ENCODE measurements at places on chromosomes 7 and 10.

GRCh38 chr10:11131112-11131639 lies 113.5 kb downstream of the CELF2 start:
- no peak for DNase-seq

- DNase-seq, result no peak
Measured at GRCh38 chr10:70396140-70396539, 7.8 kb upstream of the EIF4EBP2 start.

GRCh38 chr7:98211221-98211675 lies at the start of gene BHLHA15:
Gene BHLHA15, plus strand, starts transcription at chr7:98211439. Its CDS starts 871 bp downstream, at chr7:98212310.
- no peak for DNase-seq

- no peak for DNase-seq
Measured at GRCh38 chr10:114009281-114009996, 34.2 kb upstream of the ADRB1 start.

DNA sequence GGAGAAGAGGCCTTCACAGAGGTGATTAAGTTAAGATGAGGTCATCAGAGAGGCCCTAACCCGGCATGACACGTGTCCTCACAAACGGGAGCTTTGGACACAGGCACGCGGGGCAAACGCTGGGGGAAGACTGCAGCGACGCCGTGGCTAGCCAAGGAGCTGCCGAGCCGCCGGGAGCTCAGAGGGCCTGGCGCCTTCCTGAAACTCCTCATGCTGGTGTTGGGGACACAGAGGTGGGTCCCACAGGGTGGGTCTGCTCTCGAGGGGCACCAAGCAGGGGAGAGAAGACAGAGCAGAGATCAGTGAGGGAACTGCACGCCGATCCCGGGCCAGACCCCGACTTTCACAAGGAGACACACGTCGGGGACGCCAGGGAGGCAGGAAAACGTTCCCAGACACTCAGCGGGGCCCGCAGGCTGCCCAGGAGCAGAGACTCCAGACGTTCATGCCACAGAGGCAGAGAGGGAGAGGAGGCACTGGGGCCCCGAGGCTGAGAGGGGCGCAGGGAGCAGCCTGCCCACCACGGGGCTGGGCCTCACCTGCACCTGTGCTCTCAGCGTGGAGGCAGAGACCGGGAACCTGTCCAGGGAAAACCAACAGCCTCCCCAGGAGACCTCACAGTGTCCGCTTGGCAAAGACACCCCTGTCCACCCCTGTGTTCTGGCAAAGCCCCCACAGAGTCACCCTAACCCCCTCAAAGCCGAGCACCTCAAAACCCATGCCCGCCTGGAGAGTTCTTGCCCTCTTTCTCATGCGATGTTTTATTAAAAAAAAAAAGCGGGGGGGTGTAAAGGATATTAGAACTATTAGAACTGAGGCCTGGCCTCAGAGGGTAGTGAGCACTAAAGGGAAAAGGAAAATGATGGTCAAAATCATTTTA lies 103.8 kb downstream of the PDGFA start:
- DNase-seq, result no peak

DNA sequence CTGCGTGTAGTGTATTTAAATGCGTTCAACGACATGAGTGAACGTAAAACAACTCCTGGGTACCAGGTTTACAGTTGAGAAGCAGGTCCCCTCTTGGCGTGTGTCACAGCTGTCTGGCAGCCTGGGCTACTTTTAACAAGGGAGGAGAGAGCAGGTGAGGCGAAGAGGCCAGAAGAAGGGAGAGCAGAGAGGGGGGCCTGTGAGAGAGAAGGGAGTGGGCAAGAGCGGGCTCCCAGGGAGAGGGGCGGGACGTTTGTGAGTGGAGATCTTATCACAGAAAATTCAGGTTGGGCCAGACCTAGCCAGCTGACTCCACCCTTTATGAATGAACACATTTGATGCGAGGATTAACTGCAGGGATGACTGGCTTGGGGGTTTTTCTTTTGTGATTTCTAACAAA lies 154.0 kb downstream of the CAMK1D start:
- peak; percentile 62 for DNase-seq

GRCh38 chr7:29291723-29292618 lies 97.4 kb downstream of the CHN2 start:
- peak; percentile 84 for DNase-seq

GRCh38 chr10:9211228-9211627 lies 1156.7 kb downstream of the GATA3 start:
- DNase-seq, result no peak

DNA sequence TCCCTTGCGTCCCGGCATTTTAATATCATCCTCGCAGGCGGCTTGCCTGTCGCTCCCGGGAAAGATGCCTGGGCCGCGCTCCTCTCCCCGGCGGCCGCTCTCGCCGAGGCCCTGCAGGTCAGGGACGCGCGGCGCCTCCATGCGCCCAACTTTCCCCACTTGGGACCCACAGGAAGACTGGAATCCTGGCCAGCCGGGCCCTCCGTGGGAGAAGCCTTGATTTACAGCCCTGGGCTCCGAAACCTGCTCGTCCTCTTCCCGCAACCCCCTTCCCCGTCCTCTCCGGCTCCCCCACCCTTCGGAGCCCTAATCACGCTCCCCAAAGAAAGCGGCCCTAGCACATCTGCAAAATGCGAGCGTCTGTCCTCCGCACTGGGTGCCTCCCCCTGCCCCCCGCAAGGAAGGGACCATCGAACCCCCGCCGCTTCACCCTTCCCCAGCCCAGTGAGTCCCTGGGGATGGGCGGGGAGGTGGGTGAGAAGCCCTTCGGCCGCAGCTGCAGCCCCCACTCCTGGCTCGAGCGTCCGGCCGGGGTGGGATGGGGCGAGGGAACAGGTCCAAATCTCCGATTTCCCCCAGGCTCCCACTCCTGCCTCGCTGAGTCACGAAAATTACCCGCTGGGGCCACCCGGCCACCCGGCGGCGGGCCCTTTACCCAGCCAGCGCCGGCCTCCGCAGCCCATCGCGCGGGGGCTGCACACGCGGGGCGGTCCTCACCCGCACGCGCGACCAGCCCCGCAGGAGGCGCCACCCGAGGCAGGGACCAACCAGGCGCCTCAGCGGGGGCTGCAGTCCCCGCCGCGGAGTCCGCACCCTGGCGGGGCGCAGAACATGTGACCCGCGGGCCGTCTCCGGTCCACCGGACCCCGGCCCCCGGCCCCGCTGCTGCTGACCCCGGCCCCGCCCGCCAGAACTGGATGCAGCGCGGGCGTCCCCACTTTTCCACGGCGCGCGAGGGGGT lies 695 bp downstream of the HSPA12A start:
- DNase-seq, result no peak

GRCh38 chr10:97291357-97292096 lies 910 bp downstream of the ARHGAP19 start:
- DNase-seq, result peak; percentile 35

GRCh38 chr7:105021352-105021751 lies 7.3 kb downstream of the KMT2E start:
- DNase-seq, result no peak

DNA sequence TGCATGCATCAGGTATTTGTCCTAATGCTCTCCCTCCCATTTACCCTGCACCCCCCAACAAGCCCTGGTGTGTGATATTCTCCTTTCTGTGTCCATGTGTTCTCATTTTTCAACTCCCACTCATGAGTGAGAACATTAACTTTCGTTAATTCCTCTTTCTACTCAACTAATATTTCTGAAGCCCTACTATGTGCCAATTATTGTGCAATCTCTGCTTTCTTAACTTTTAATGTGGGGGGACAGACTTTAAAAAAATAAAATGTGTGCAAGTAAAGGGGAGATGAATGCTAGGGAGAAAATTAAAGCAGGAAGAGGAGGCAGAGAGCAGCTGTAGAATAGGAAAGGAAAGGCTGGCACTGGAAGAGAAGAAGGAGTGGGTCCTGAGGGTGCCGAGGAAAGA lies 954.0 kb upstream of the C7orf33 start:
- no peak for DNase-seq

- peak; percentile 16 for DNase-seq
Measured at GRCh38 chr7:123624527-123625183, 23.0 kb downstream of the ASB15 start.

DNA sequence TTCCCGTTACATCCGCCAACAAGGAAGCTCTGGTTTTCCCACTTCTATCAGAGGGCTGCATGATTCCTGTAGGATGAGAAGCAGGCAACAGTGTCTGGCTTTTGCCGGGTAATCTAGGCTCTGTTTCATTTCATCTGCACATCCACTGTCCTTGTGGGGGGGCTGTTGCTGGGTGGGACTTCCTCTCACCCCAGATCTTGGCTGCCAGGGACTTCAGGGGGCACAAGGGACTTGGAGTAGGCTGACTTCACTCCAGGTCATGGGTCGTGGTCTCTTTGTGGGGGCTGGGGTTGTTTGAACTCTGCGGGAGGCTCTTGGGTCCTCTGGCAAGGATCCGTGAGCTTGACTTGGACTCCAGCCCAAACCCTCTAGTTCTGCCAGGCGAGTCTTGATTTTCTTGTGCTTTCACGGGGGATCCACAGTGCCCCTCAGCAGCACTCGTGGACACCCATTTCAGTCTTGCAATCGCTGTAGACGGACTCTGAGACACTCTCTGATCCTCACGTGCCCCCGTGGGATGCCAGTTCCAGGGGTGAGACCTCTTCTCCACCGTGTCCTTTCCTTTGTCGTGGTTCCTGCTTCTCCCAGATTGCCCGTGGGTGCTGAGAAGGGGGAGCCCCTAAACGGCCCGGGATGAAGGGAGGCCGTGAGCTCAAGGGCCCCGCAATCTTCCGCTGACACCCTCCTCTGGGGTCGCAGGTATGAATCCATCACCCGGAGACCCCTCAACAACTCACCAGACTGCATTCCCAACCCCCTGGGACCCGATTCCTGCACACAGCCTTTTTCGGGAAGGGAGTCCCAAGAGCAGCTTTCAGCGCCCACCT lies 21.4 kb upstream of the ZNF273 start:
- DNase-seq, result no peak

DNA sequence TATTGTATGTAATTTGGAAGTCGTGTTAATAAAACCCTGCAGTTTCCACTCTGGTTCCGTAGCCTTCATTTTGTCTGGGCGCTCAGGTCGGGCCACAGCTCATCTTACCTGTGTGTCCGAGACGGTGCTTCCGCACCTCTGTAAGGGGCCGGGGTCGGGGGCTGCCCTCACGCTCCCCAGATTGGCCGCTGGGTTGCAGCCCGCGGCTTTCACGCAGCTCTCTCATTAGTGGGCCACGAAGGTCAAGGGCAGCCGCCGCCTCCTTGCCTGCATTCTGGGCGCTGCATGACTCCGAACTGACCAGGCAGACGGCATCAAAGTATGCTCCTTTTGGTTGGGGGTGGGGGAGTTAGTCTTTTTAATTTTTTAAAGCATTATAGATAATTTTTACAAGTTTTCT lies 30.8 kb downstream of the SHH start:
- no peak for DNase-seq

GRCh38 chr7:30661926-30662325 lies 20.3 kb downstream of the CRHR2 start:
- no peak for DNase-seq

GRCh38 chr10:79203833-79204232 lies 135.1 kb downstream of the ZMIZ1 start:
- no peak for DNase-seq

All from NCI-H526 treated with DMSO at 0.1 percent for 48 hours (cell line).